ENCODE measurements at places on chromosomes 2 and 18.

DNA sequence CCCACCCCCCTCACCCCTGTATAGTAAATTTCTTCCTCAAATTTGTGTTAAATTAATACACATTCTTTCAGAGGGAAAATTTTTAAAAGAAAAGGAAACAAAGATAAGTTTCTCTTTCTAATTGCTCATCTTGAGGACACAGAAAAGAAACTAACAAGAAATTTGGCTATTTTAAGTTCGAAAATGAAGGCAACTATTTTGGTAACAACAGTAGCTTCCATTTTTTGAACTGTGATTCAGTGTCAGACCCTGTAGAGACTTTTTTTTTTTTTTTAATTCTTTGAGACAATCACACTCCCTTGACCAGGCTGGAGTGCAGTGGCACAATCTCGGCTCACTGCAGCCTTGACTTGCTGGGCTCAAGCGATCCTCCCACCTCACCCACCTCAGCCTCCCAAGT, 194.9 kb downstream of the SS18 start:
- no peak for DNase-seq

GRCh38 chr18:78069784-78070664, 820.4 kb downstream of the GALR1 start:
- no peak for DNase-seq

DNA sequence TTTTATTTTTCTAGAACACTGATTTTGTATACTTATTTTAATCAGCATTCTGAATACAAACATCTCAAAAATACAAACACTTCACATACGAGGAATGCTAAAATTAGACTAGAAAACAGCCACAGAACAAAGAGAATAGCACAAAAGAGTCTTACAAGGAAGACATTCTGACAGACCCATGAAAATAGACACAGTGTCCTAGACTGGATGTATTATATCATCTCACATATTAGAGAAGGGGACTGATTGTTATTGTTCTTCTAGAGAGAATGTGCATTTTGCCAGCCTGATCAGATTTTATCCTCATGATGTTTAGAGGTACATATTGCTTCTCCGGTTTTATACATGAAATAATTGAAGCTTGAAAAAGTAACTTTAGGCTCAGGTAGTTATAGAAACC, 357.9 kb downstream of the DPP10 start:
- DNase-seq: no peak

DNA sequence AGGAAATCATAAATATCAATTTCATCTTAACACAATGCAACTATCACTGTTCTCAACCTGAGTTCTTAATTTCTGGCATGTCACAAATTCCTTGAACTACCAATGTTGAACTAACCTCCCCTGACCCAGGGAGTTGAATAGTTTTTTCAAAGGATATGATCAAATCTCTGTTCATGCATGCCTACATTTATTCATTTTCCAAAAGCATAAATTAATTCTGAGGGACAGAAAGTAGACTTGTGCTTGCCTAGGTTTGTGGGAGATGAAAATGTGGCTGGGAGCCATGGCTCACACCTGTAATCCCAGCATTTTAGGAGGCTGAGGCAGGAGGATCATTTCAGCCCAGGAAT, 175.7 kb downstream of the TGIF1 start:
- no peak for DNase-seq

GRCh38 chr2:241499146-241499965, 9.0 kb downstream of the STK25 start:
- DNase-seq: no peak

GRCh38 chr2:23404426-23404825, 19.4 kb downstream of the KLHL29 start:
- DNase-seq: no peak

Measured in stimulated activated naive CD4-positive, alpha-beta T cell treated with Interleukin-2 at 50 U/mL for 16 hours (primary cell).